ENCODE measurements at places on chromosomes 13 and 19. TPM values are rescaled to one million over a fixed set of nuclear protein-coding genes. Genes with fewer than 3 reads are reported as not detected.

Gene UHRF1
- total RNA-seq = 21.1 TPM

Gene PGLYRP2
- not detected for total RNA-seq

Gene ZNF442
- total RNA-seq = 6.5 TPM

Gene CLIP3
- total RNA-seq = 3.4 TPM

Gene SERPINE3
- total RNA-seq = not detected

Gene BRCA2
- total RNA-seq = 6.2 TPM

Gene S1PR4
- not detected for total RNA-seq

Gene ACP5
- 0.44 TPM for total RNA-seq

Gene CALR3
- total RNA-seq = 0.06 TPM

Gene HRC
- 0.26 TPM for total RNA-seq

Gene DYRK1B
- 8.6 TPM for total RNA-seq

Gene SIGLEC8
- total RNA-seq = not detected

Gene BEST2
- not detected for total RNA-seq

Gene MAP4K1
- not detected for total RNA-seq

Gene ZNF627
- 14.9 TPM for total RNA-seq

Gene C3
- 1.1 TPM for total RNA-seq

Gene SHD
- not detected for total RNA-seq

Gene KRTDAP
- not detected for total RNA-seq

Gene PLIN4
- 0.06 TPM for total RNA-seq

Gene OR7D2
- total RNA-seq = 0.06 TPM

Gene OR10H1
- total RNA-seq = not detected

Gene MAP3K10
- 7.3 TPM for total RNA-seq

Gene TPTE2
- total RNA-seq = not detected

Gene PABPC3
- 0.12 TPM for total RNA-seq

All from aortic smooth muscle cell (primary cell).